ENCODE measurements at places on chromosomes 7 and 10. TPM values are rescaled to one million over a fixed set of nuclear protein-coding genes. Genes with fewer than 3 reads are reported as not detected.

- DNase-seq = no peak
These were observed 126.9 kb downstream of the TCF7L2 start for GRCh38 chr10:113076949-113077348.

DNA sequence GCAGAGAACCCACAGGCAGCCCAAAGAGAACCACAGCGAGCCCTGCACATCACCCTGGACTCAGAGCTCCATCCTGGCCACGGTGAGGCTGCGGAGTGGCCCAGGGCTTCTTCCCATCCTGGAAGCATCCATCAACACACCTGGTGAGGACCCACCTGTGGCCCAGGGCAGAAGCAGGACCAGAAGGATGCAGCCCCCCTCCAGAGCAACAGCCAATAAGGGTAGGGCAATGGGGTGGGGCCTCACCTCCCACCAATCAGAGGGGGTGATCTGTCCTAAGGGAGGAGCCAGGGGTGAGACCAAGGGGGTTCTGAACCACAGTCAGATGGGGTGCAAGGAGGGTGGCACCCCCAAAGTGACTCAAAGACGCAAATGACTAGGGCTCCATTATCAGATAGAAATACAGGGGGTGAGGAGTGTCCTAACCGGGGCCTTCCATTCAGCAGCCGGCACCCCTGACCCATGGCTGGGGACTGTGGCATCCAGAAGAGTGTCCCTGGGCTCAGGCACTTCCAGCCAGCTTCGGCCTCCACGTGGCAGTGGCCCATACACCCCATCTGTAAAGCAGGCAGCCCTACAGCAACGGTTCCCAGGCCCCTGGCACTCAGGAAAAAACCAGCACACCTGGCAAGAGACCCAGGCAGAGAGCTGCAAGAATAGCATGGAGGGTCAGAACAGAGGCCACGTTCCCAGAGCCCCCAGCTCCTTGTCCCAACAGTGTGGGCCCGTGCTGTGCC is 36.9 kb downstream of the STK32C start:
- no peak for DNase-seq

DNA sequence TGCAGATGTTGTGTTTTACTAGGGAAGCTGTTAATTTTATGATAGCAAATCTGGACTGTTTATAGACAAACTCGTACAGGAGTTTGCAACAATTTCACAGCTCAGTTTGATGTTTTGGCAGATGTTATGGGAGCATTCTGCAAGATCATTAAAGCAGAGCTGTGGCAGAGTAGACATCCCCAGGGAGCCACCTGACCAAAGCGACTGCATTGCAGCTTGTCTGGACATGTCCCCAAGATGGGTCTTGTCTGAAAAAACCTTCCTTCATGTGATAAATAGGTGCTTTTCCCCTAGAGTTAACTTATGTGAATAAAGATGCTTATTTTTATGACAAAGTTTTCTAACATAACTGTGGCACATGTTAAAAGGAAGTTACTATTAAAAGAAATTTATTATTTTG is 91.2 kb upstream of the GPR141 start:
- no peak for DNase-seq

DNA sequence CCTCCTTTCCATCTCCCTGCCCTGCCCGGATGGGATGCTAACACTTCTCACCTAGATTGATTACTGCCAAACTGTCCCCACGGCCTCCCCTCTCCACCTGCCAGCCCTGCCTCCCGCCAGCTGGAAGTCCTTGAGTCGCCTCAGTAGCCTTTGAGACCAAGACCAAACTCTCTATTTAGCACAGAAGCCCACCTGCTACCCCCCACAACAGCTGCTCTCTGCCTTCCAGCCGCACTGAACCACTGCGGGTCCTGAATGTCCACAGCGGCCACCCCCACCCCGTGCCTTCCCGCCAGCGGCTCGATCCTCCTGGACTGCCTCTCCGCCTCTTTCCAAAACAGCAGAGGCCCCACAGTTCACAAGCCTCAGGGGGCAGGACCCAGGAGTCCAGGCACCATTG is 39.0 kb downstream of the FKBP6 start:
- no peak for DNase-seq

- DNase-seq = no peak
These were observed 7.2 kb downstream of the MINDY4 start for GRCh38 chr7:30778255-30779025.

DNA sequence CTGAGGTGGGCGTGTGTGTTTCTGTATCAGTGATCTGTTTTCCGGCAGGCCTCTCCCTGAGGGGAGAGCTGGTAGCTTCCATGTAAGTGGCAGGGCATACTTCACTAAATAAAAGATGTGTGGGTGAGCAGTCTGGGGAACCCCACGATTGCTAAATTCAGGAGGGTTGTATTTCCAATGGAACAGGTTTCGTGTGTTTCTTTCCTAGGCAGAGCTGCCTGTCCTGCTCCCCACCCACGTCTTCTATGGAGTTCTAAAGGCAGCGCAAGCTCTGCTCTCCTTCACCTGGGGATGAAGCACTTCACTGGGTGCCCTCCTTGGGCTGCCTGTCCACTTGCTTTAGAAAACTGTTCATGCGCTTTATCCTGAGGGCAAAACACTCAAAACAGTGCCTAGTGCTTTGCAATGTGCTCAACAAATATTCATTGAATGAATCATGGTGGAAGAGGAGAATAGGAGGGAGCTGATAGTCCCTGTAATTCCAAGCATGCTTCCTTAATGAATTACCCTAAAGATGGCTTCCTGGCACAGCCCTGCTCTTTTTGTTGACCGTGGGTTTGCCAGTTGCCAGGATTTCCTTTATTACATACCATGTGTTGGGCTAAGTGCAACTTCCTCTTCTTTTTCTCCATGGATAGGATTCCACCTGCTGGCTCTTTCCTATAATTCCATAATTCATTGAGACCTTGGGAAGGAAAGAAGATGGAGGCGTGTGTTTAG is 50.6 kb upstream of the SRPK2 start:
- no peak for DNase-seq

The PAX2 gene
- 140 TPM for polyA plus RNA-seq

The SLC39A12 gene
- polyA plus RNA-seq = not detected
